ENCODE measurements at places on chromosomes 7 and 10. TPM values are rescaled to one million over a fixed set of nuclear protein-coding genes. Genes with fewer than 3 reads are reported as not detected.

DNA sequence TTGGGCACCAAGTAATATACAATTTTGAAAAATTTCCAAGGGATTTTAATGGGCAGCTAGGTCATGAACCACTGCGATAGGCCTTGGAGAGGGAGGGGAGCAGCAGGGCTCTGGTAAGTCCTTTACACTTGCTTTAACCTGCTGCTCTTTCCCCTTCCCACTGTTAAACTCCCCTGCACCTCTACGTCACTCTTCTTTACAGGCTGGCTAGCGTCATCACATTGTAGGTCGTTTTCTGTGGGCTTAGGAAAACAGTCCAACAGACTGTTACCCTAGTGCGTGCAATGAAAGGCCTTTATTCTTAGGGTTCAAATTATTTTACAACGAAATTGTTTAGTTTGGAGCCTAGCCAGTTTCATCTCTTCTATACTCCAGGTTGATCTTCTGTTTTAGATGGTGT is 235.7 kb downstream of the AUTS2 start:
- no peak for DNase-seq

GRCh38 chr7:1432411-1433082 is 26.7 kb downstream of the MICALL2 start:
- DNase-seq: peak; percentile 76

DNA sequence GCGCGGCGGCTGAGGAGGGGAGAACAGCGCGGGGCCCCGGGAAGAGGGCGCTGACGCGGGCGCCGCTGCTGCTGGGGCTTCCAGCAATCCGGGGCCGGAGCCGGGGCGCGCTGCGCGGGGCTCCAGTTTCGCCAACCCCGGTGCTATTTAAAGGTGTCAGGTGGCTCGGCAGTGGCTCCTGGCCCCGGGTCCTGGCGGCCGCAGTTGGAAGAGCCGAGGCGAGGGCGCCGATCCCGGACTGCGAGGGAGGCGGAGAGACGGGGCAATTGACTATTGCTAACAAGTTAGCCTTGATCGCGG is 347 bp downstream of the LBX1 start:
- no peak for DNase-seq

- peak; percentile 35 for DNase-seq
Observed at GRCh38 chr7:11427686-11428273, 404.2 kb downstream of the THSD7A start.

DNA sequence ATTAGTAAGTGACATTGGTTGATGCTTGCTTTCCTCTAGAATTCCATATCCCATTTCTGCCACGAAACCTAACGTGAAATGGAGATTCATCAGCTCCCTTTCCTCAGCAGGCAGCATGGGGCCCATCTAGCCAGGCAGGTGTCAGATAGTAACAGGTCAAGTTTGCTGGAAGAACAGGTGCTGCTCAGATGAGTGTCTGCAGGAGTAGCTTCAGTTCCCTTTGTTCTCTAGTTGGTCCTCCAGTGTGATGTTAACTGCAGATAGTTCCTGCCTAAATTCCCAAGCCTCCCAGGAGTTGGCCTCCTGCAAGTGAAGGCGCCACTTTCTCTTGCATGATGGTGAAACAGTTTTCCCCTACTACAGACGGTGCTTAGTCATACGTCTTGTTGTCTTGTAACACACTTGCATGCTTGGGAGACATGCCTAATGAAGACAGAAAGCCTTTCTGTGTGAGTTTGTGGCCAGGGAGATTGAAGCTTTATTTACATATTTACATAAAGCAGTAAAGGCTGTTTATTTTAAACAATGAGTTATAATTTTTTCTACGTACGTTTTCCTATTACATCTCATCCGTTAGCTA is 175.4 kb downstream of the CHN2 start:
- no peak for DNase-seq

DNA sequence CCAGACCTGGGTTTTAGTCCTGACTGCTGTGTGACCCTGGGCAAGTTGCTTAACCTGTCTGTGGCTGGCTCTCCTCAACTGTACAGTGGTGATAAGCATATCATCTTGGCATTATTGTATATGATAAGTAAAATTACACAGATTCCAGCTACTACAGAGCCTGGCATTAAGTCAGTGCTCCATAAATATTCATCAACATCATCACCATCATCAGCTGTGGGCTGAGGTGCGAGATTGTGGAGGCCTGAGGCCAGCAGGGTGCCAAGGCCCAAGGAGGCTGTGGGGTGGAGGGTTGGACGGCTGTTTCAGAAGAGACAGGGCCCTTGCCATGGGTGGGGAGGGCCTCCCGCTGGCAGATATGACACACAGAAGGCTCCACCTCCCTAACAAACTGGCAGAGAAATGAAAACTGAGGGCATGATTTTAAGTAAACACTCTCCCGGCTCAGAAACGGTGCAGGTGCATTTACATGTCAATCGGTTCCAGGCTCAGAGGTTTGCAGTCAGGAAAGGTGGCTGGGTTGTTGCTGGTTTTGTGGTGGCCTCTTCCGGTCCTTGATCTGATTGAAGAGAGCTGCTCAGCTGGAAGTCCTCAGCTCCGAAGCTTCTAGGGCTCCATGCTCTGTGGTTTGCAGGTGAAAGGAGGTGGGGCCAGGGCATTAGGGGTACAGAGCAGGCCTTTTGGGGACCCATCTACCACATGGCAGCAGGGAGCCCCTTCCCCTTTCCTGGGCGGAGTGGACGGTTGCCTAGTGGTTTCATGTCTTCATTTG is 10.2 kb downstream of the CRYGN start:
- DNase-seq: peak; percentile 40

GRCh38 chr7:2191016-2191415 is 41.7 kb downstream of the MAD1L1 start:
- no peak for DNase-seq

GRCh38 chr10:71486484-71487114 is 89.9 kb downstream of the CDH23 start:
- peak; percentile 48 for DNase-seq

GRCh38 chr7:34070511-34071323 is 165.4 kb downstream of the BMPER start:
- DNase-seq: peak; percentile 49

DNA sequence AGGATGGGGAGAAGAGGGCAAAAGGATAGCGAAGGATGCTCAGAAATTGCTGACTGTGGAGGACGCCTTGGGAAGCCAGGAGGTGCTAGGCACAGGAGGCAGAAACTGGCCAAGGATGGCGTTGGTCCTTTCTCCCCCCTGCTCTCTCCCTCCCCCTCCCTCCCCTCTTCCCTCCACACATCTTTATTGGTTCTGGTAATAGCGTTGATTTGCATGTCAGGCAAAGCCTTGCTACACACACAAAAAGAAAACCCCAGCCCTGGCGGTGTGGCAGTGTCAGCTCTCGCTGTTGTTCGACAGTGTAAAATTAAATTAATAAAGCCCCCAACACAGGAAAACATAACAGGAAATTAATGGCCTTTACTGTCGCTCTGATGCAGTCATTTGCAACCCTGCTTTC is 47.2 kb downstream of the PAX2 start:
- DNase-seq: no peak

DNA sequence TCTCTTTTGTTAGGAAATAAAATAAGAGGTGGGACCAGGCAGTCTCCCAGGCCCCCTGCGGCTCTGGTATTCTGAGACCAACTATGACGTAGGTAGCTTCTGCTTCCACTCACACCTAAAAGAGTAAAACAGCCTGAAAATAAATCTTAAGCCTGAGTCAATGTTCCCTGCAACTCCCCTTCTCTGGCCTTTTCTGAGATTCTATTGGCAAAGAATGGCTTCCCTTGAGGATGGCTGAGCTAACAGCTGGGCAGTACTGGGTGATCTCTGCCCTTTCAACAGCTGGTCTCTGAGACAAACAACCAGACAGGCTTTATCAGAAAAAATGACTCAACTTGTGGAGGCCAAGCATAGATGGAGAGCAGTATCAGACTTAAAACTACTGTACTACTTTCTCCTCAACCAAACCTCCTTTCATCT is 58.7 kb downstream of the CREB3L2 start:
- DNase-seq: no peak

GRCh38 chr7:72234086-72234485 is 178.1 kb downstream of the CALN1 start:
- DNase-seq: no peak

GRCh38 chr10:56836659-56837058 is 475.6 kb upstream of the ZWINT start:
- no peak for DNase-seq

DNA sequence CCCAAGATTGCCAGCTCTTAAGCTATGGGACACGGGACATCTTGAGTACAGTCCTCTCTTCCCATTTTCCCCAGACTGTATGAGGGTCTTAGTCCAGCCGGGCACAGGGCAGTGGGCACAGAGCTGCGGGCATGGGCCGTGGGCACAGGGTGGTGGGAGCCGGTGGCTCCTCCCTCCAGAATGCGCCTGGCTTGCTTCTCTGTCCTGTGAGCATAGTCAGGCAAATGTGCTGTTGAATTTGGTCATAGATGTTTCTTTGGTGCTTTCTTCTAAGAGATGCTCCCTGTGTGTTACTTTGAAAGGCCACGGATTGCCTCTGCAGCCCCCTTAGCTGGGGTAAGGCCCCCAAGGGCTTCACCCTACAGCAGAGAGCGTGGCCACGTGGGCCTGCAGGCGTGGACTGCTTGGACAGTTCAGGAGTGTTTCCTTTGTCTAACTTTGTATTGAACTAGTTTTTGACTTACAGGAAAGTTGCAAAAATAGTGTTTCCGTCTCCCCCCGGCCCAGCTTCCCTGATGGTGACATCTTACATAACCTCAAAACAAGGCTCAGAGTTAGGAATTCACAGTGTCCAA is 24.7 kb downstream of the LRRC27 start:
- no peak for DNase-seq

Gene TMEM229A
- total RNA-seq: not detected

Gene ATP6V0A4
- total RNA-seq: not detected

Gene CYP3A5
- total RNA-seq: 0.57 TPM

Gene DNAJC9
- 50.3 TPM for total RNA-seq

Gene NUTM2E
- total RNA-seq: under 0.01 TPM

Gene HOXA1
- total RNA-seq: 5.5 TPM

Gene ZNHIT1
- total RNA-seq: 277 TPM

Gene WNT2
- total RNA-seq: 0.65 TPM

Gene KLF14
- total RNA-seq: 0.86 TPM

Data from Daoy (cell line).